ENCODE measurements at places on chromosomes 5 and 9. TPM values are rescaled to one million over a fixed set of nuclear protein-coding genes. Genes with fewer than 3 reads are reported as not detected.

DNA sequence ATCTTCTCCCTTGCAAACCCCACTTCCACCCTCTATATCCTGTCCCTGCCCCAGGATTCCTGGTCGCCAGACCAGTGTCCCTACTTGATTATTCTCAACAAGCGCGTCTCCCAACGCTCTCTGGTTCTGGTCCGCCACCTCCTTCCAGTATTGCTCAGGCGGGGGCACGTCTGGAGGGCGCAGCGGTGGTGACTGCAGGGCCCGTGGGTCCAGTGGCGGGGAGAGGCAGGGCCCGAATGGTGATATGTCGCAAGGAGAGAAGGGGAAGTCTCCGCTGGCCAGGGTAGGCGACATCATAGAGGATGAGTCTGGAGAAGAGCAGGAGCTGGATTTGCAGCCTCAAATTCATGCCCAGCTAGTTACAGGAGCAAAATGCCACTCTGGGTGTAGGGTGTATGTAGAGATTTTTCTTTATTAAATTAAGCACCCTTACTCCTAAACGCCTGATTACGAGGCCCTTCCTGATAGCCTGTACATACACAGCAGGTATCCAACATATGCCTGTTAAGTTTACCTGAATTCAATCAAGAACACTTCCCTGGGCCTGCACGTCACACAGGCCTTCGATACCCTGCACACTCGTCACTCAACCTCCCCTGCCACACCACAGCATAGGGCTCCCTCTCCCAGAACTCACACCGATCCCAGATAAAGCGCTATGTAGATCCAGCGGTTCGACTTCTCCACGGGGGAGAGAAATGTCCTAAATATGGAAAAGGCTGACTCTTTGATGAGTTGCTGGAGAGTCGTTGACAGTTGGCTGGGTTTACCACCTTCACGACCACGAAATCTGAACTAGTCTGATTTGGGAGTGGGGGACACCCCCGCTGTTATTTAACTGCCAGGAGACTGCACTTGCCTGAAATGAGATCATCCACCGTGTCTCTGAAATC lies 4.8 kb downstream of the MCIDAS start:
- H3K4me3 ChIP-seq: no peak overlapping the region
- no peaks in the 10 kb centered on the region for H3K36me3 ChIP-seq
- DNase-seq: no peak
- no peak overlapping the region for H3K27ac ChIP-seq
- peaks cover 33% of the 10 kb centered on the region for H3K27me3 ChIP-seq

- no peak overlapping the region for H3K27ac ChIP-seq
- no peak for DNase-seq
- H3K4me3 ChIP-seq: no peak overlapping the region
- no peaks in the 10 kb centered on the region for H3K36me3 ChIP-seq
- H3K4me1 ChIP-seq: peaks cover 11% of the 10 kb centered on the region
These were observed 34.1 kb downstream of the WHRN start for GRCh38 chr9:114471157-114471556.

DNA sequence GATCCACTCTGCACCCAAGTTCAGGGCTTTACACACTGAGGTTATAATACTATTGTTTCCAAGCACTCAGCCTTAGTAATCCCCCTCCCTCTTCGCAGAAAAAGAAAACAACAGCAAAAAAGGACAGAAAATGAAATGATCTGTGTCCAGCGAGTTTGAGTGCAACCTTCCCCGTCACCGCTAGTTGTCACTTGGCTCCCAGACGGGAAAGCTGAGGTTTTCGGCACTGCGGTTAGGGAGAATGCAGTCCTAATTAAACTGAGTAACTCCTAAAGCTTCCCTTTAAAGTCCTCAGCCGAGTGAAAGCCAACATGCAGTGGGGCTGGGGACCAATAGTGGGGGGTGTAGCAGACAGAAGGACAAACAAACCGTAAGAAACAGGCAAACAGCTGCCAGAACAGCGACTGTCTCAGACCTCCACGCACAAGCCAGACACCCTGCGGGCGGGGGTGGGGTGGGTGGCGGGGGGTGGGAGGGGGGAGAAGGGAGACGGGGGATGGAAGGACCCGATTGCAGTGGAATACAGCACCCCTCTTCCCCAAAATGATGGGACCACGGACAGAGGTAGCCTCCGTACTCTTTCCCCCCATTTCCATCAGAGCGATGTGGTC lies 680 bp downstream of the GLRA1 start:
- no peak overlapping the region for H3K4me3 ChIP-seq
- no peak for DNase-seq
- no peaks in the 10 kb centered on the region for H3K27me3 ChIP-seq
- H3K4me1 ChIP-seq: no peaks in the 10 kb centered on the region

DNA sequence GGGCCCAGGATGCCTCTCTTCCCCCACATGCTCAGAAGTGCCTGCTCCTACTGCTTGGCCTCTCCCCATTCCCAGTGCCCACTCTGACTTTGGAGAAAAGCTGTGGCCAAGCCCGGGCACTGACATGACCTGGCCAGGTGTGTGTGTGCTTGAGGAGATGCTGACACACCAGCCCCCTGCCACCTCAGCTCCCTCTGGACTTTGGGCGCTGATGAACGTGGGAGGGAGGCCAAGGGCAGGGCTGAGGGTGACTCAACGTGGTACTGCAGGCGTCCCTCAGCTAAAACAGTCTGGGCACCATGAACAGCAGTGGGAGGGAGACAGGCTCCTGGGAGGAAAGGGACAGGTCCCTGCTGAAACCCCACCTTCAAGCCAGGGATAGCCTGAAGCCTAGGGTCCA lies 3.9 kb downstream of the TRIM36 start:
- no peaks in the 10 kb centered on the region for H3K36me3 ChIP-seq
- H3K4me3 ChIP-seq: no peak overlapping the region
- H3K27ac ChIP-seq: no peak overlapping the region
- peaks cover 16% of the 10 kb centered on the region for H3K4me1 ChIP-seq

KLHL3 gene
- 15.1 TPM for total RNA-seq

MZB1 gene
- 3.0 TPM for total RNA-seq

GRCh38 chr9:13267743-13268142 lies 11.7 kb downstream of the MPDZ start:
- H3K4me3 ChIP-seq: no peak overlapping the region
- no peak overlapping the region for H3K27ac ChIP-seq
- H3K4me1 ChIP-seq: no peaks in the 10 kb centered on the region
- no peak for DNase-seq

DNA sequence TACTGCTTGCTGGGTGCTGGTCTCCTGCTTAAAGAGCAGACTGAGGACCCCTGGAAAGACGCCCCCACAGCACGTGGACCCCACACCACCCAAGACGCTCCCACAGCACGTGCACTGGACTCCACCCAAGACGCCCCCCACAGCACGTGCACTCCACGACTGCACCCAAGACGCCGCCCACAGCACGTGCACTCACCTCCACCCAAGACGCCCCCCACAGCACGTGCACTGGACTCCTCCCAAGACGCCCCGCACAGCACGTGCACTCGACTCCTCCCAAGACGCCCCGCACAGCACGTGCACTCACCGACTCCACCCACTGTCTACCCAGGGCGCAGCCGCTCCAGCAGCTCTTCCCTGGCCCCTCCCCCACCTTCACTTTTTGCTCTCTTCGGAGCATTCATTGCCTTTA lies 50.5 kb downstream of the EHMT1 start:
- H3K27ac ChIP-seq: no peak overlapping the region
- no peak for DNase-seq
- no peak overlapping the region for H3K4me3 ChIP-seq
- peaks cover 6% of the 10 kb centered on the region for H3K36me3 ChIP-seq
- no peaks in the 10 kb centered on the region for H3K4me1 ChIP-seq

- no peaks in the 10 kb centered on the region for H3K27me3 ChIP-seq
- H3K36me3 ChIP-seq: no peaks in the 10 kb centered on the region
- no peak overlapping the region for H3K4me3 ChIP-seq
- H3K4me1 ChIP-seq: no peaks in the 10 kb centered on the region
- no peak overlapping the region for H3K27ac ChIP-seq
These were observed 463.9 kb downstream of the PRR16 start for GRCh38 chr5:120927950-120928530.

DNA sequence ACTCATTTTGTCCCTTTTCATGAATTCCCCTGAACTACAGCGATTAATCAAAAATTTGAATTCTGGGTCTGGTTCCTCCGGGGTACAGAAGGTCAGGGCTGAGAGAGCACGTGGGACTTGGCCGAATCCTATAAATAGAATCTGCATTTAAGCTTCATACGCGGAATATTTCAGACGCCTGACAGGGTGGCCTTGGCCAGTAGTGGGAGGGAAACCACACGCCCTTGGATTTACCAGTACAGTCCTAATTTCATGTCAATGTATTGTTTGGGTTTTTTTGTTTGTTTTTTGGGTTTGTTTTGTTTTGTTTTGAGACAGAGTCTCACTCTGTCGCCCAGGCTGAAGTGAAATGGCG lies 21.5 kb upstream of the NIPBL start:
- peaks cover 6% of the 10 kb centered on the region for H3K27me3 ChIP-seq
- H3K27ac ChIP-seq: no peak overlapping the region
- H3K36me3 ChIP-seq: no peaks in the 10 kb centered on the region
- DNase-seq: no peak
- no peak overlapping the region for H3K4me3 ChIP-seq
- H3K4me1 ChIP-seq: no peaks in the 10 kb centered on the region

ENC1 gene
- total RNA-seq: 16.6 TPM

NR5A1 gene
- total RNA-seq: not detected

MARCOL gene
- total RNA-seq: not detected

- no peaks in the 10 kb centered on the region for H3K36me3 ChIP-seq
- no peak overlapping the region for H3K4me3 ChIP-seq
- no peak overlapping the region for H3K27ac ChIP-seq
- H3K27me3 ChIP-seq: no peaks in the 10 kb centered on the region
- no peaks in the 10 kb centered on the region for H3K4me1 ChIP-seq
- DNase-seq: no peak
These were observed 123.4 kb downstream of the NXNL2 start for GRCh38 chr9:88658311-88658822.

DNA sequence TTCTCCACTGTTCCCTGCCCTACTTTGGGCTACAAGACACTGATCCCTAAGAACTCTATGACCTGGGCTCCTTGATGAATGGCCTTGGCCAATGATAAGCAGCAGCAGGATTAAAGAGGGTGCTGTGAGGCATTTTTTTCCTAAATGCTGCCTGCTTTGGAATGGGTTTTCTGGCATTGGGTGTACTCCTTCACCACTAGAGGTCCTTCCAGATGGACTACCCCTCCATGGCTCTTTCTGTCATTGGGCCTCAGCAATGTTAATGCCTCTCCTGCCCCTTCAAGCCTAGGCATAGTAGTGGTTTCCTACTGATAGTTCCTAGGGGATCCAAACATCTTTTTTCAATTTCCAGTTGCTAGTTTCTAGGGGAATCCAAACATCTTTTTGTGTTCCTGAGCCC lies 319.3 kb upstream of the RPS23 start:
- DNase-seq: no peak
- H3K27me3 ChIP-seq: no peaks in the 10 kb centered on the region
- no peak overlapping the region for H3K4me3 ChIP-seq
- no peaks in the 10 kb centered on the region for H3K36me3 ChIP-seq
- H3K27ac ChIP-seq: no peak overlapping the region
- H3K4me1 ChIP-seq: no peaks in the 10 kb centered on the region

Data from T-cell (primary cell).